ENCODE measurements at places on chromosomes 4 and X. TPM values are rescaled to one million over a fixed set of nuclear protein-coding genes. Genes with fewer than 3 reads are reported as not detected.
A peak's percentile ranks its signal among the peaks of the same experiment; 100 is the strongest.

The FGFBP2 gene
- total RNA-seq, result not detected

- DNase-seq, result no peak
These were observed 12.3 kb upstream of the GRIA3 start for GRCh38 chrX:123171781-123172180.

- DNase-seq, result no peak
These were observed 448.7 kb upstream of the FAM241A start for GRCh38 chr4:111696505-111696904.

DNA sequence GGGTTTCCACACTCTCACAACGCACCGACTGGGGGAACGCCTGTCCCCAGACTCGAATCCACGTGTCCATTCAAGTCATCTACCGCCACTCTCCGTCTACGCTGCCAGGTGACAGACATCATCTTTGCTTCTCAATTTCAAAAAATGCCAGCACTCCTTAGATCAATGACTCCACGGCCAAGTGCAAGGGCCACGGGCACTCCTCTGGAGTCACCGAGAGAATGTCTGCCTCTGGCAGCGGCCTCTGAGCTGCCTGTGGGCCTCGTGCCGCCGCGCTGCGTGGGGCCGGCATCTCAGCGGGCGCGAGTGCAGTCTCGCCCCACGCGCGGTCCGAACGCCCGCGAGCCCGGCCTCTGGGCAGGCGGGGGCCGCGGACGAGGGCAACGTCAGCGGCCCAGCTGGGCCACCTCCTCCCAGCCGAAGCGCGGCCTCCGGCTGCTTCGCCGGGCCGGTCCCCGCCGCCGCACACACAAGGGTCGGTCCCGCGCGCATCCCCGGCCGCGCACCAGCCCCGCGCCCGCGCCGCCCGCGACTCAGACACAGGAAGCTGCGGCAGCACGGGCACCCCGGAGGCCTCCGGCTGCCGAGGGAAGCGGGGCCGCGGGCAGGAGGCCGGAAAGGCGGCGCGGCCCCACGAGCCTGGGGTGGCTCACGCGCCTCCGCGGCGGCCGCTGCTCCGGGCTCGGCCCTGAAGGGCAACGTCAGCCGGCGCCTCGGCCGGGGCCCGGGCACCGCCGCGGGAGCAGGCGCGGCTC, 450 bp downstream of the ACSL1 start:
- peak; percentile 59 for DNase-seq

DNA sequence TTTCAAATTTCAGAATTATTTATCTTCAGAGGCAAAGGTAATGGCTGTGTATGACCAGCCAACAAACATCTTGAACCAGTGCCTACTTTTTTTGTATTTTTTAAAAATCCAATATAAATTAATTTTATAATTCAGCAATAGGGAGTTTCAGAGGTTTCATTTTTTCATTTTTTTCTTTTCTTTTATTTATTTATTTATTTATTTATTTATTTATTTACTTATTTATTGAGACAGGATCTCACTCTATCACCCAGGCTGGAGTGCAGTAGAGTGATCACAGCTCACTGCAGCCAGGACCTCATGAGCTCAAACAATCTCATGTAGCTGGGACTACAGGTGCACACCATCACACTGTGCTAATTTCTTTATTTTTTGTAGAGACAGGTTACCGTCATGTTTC, 250.5 kb downstream of the TMEM47 start:
- DNase-seq, result no peak

The MPC1L gene
- total RNA-seq, result not detected

The NFKB1 gene
- 30.9 TPM for total RNA-seq

GRCh38 chr4:117224256-117224655, 138.9 kb upstream of the TRAM1L1 start:
- DNase-seq, result no peak

The FGD1 gene
- total RNA-seq, result 39.9 TPM

DNA sequence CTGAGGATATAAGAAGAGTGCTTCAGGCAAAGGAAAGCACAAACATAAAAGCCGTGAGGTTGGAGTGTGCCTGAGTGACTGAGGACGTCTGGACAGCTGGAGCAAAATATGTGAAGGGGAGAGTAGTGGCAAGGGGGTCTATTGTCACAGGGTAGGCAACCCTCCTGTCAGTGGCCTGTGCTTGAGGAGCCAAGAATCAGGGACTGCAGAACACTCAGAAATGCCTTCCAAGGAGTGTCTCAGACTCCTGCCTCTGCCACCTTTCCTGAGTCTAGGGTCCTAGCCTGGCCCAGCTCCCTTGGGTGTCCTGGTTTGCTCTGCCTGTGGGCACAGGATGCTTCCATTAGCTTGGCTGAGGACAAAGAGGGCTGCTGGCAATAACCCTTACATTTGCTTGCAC, 152.5 kb upstream of the PJA1 start:
- no peak for DNase-seq

DNA sequence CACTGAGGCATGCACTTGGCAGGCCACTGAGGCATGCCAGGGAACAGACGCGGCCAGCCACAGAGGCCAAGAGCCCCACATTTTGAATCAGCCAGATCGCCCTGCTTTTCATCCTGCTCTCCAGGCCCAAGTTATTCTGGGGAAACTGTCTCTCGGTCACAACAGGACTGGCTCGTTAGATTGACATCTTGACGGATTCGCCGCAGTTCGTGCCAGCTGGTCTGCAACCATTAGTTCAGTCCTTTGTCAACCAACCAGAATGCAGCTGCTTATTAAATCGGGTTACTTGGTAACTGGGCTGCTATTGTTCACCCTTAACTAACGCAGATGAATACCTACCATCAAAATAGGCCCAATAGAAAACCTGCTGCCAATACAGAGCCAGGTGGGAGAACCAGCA, 16.7 kb downstream of the CLDN34 start:
- DNase-seq, result no peak
